NCI-H1436 treated with DMSO at 0.1 percent for 48 hours (cell line): ENCODE measurements at places on chromosomes 3 and 15.

DNA sequence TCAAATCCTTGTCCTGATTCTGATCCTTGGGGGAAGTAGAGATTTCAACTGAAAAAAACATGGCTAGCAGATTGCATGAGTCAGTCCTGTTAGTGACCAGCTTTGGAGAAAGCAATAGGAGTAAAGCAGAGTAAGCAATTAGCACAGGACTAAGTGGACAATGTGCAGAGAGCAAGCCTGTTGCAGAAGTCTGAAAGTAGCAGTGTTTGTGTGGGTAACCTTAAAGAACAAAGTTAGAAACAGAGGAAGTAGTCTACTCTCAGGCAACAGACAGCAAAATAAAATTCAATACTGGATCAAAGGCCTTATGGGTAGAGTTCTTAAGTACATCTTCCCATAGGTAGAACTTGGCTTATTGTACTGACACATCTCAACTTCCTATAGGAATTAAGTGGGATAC lies 916.8 kb downstream of the CADM2 start:
- no peak for DNase-seq

DNA sequence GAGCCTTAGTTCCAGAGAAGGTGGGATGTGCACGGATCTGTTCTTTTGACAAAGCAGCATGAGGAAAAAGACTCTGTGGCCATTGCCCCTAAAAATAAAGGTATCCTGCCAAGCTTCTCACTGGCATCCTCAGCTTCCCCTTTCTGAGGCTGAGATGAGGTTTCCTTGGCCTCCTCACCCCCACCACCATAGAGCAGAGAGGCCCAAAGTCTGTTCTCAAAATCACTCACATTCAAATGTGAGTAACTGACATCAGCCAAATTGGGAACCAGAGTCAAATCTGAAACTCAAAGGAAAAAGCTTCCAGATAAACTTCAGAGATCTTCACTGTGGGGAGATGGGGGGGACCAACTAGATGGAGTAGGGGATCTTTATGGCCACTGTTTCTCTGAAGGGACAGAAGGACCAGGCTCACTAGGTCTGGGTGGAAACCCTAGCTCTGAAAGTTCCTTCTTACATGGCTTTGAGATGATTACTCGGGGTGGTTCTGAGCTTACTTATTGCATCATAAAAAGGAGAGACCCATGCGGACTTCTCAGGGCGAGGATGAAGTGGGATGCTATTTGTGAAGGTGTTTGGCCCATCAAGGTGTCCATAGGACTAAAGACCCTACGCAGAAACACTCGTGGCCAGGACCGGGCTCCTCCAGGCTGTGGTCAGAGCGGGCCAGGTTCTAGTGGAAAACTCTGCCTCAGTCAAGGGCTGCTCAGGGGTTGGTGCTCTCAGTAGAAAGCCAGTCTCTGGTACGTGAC lies 61.5 kb upstream of the MEF2A start:
- DNase-seq: no peak

- DNase-seq: no peak
Measured at GRCh38 chr3:29427266-29428103, 146.6 kb downstream of the RBMS3 start.

DNA sequence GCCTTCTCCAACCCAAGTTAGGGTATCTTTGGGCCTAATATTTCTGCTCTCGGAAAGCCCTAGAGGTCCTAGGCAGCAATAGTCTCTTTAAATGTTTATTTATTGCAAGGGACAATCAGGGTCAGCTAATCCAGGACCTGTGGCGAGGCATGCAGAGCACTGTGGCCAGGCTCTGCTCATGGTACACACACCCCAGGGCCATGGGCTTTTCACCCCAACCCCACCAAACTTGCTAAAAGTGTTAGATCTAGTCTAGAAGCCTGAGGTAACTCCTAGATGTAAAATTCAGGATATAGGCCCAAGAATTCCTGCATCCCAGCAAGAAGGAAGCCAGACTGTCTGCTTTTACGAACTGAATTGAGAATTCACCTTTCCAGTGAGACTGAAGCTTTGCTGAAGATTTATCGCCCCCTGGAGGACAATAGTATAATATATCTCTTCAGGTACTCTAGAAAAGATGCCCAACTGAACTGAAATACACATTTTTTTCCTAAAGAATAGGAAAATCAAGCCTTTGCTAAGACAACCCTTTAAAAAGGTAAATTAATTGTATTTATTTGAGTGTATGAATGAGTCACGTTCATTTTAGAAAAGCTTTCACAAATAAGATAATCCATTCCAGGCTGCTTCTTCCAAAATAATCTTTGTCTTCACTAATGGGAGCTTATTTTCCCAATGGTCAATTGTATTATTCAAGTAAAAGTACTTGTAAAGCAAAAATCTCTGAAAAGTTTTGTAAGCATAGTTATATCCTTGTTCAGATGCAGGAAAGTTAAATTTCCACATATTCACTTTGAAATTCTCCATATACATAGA lies 89.8 kb downstream of the LRRC3B start:
- DNase-seq: no peak

DNA sequence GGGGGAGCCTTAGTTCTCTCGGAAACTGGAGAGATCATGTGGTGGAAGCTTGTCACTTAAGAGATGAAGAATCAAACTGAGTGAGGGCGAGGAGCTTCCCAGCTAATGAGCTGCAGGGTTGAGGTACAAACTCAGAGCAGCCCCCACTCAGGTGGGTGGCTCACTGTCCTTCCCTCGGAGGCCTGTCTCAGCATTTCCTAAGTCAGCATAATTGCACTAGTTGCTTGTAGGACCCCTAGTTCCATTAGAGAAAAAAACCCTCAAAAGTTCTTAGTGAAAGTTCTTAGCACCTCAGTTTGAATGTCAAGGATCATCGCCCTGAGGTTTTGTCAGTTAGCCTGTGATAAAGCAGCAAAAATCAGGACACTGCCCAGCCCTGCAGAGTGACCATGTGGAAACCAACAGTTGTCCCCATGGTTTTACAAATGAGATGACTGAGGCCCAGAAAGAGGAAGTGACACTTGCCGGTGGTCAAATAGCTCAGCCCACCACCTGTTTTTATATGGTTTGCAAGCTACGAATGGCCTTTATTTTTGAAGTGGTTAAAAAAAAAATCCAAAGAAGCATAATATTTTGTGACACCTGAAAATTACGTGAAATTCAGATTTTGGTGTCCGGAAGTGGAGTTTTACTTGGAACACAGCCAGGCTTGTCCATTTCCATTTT lies 11.9 kb downstream of the SMAD6 start:
- DNase-seq: no peak
